ENCODE measurements at places on chromosomes 12 and 14.
A peak's percentile ranks its signal among the peaks of the same experiment; 100 is the strongest.

- H3K4me1 ChIP-seq = peaks cover 4% of the 10 kb centered on the region
- no peak for DNase-seq
- peak overlapping the region; percentile 4 for H3K27ac ChIP-seq
- H3K4me3 ChIP-seq = no peak overlapping the region
- H3K27me3 ChIP-seq = no peaks in the 10 kb centered on the region
- no peaks in the 10 kb centered on the region for H3K36me3 ChIP-seq
Observed at GRCh38 chr14:69719501-69719951, 47.4 kb upstream of the SRSF5 start.

DNA sequence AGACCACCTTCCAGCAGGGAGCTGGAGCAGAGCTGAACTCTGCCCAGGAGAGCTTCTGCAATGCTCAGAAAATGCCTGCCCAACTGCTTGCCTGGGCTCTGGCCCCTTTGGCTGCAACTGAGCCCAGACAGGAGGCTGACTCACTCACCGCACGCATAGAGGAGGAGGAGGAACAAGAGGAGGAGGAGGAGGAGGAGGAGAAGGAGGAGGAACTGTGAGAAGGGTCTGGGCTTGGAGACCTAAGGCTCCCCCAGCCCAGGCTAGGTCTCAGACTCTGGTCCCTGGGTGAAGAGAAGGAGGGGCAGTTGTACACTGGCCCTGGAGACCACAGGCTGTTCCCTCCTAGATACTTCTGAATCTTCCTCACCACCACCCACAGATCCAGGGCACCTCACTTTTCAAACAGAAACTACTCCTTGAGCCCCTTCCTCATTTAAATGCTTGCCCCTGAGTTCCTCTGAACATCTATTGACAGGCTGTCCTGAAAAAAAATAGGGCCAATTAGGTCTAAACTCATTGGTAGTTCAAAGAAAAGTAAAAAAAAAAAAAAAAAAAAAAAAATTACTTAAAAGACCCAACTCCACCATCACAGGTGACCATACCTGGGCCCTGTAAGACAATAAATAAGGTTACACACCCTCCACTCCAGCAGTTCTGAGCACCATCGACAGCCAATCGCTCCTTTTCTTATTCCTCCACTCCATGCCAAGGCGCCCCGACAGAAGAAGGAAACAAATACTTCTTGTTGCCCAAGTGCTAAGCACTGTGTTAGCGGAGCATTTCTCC, 674 bp downstream of the VDR start:
- H3K27ac ChIP-seq = peak overlapping the region; percentile 88
- no peaks in the 10 kb centered on the region for H3K27me3 ChIP-seq
- H3K36me3 ChIP-seq = no peaks in the 10 kb centered on the region
- peak; percentile 82 for DNase-seq

- no peaks in the 10 kb centered on the region for H3K36me3 ChIP-seq
- DNase-seq = no peak
- H3K4me3 ChIP-seq = no peak overlapping the region
Observed at GRCh38 chr14:74508844-74509428, 15.4 kb downstream of the ISCA2 start.

GRCh38 chr12:95736631-95737030, 53.9 kb downstream of the NTN4 start:
- no peak for DNase-seq
- no peaks in the 10 kb centered on the region for H3K27me3 ChIP-seq
- H3K36me3 ChIP-seq = no peaks in the 10 kb centered on the region
- no peak overlapping the region for H3K27ac ChIP-seq

GRCh38 chr14:60164404-60164711, 840 bp downstream of the DHRS7 start:
- H3K36me3 ChIP-seq = no peaks in the 10 kb centered on the region
- H3K4me3 ChIP-seq = peak overlapping the region; percentile 91
- DNase-seq = no peak
- H3K4me1 ChIP-seq = no peaks in the 10 kb centered on the region
- H3K27ac ChIP-seq = peak overlapping the region; percentile 96

GRCh38 chr12:50066402-50066801, 9.0 kb downstream of the ASIC1 start:
- H3K27ac ChIP-seq = no peak overlapping the region
- H3K36me3 ChIP-seq = no peaks in the 10 kb centered on the region
- H3K27me3 ChIP-seq = no peaks in the 10 kb centered on the region
- no peak overlapping the region for H3K4me3 ChIP-seq

- no peak overlapping the region for H3K4me3 ChIP-seq
- DNase-seq = peak; percentile 46
- no peaks in the 10 kb centered on the region for H3K27me3 ChIP-seq
- H3K27ac ChIP-seq = no peak overlapping the region
Observed at GRCh38 chr12:38124247-38125012, 192.1 kb upstream of the ALG10B start.

DNA sequence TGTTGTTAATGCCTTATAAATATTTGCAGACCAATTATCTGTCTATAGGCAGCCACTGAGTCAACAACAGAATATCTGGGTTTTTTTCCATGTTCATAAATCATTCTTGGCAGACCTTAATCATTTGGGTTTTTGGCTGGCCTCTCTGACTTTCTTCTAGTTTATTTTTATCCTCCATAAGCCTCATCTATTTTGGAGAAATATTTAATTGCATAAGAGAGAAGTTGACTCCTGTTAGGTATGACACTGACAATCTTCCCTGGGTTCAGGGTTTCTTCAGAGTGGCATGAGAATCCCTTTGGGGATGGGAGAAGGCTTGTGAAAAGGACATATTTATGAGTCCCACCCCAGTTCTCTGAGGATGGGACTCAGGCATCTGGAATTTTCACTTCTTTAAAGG, 299.8 kb downstream of the NRXN3 start:
- no peak overlapping the region for H3K4me3 ChIP-seq
- no peak overlapping the region for H3K27ac ChIP-seq
- no peaks in the 10 kb centered on the region for H3K27me3 ChIP-seq
- H3K36me3 ChIP-seq = no peaks in the 10 kb centered on the region
- DNase-seq = no peak
- no peaks in the 10 kb centered on the region for H3K4me1 ChIP-seq

GRCh38 chr12:31819427-31819826, 90.6 kb upstream of the AMN1 start:
- no peak overlapping the region for H3K27ac ChIP-seq
- H3K27me3 ChIP-seq = no peaks in the 10 kb centered on the region
- H3K4me3 ChIP-seq = no peak overlapping the region
- no peak for DNase-seq
- H3K4me1 ChIP-seq = no peaks in the 10 kb centered on the region

DNA sequence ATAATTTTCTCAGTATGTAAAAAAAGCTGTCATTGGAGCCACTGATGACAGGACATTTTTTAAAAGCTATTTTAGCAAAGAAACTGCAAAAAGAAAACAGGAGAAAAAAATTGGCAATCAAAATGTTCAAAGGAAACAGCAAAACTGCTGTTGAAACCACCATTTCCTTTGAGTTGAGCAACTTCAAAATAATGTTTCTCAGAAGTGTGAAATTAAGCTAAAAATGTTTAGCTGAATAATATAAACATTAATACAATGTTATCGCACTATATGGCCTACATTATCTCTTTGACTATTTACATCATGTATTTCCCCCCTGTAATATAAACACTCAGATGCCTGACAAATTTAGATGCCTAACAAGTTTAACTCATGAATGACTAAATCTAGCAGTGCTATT, 23.4 kb upstream of the GLIPR1 start:
- H3K4me1 ChIP-seq = no peaks in the 10 kb centered on the region
- H3K36me3 ChIP-seq = no peaks in the 10 kb centered on the region
- no peak overlapping the region for H3K27ac ChIP-seq
- DNase-seq = no peak
- H3K27me3 ChIP-seq = no peaks in the 10 kb centered on the region

GRCh38 chr14:77868552-77869285, 68.8 kb downstream of the ADCK1 start:
- no peak overlapping the region for H3K4me3 ChIP-seq
- H3K27me3 ChIP-seq = no peaks in the 10 kb centered on the region
- no peaks in the 10 kb centered on the region for H3K4me1 ChIP-seq

GRCh38 chr14:25274529-25274928, 224.6 kb upstream of the STXBP6 start:
- no peaks in the 10 kb centered on the region for H3K36me3 ChIP-seq
- no peak overlapping the region for H3K4me3 ChIP-seq
- H3K27me3 ChIP-seq = no peaks in the 10 kb centered on the region
- no peak for DNase-seq
- no peaks in the 10 kb centered on the region for H3K4me1 ChIP-seq

DNA sequence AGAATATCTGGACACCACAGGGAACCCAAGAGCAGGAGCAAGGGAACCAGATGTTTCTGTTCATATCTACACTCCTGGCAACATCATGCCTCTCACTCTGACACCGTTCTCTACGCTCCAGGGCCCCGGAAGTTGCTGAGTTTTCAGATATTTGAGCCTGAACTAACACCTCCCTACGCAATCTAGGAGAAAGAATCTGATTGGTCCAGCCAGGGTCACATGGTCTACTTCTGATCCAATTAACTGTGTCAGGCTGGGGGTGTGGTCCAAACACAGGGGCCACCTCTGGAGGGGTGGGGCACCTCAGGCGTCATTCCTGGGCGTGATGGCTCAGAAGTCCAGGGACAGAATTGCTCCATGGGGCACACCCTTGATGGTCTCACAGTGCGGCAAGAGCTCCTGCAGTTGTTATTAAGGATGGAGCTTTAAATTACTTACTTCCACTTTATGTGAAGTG, 165.5 kb downstream of the PTPN11 start:
- no peak for DNase-seq
- no peak overlapping the region for H3K4me3 ChIP-seq
- H3K36me3 ChIP-seq = no peaks in the 10 kb centered on the region

DNA sequence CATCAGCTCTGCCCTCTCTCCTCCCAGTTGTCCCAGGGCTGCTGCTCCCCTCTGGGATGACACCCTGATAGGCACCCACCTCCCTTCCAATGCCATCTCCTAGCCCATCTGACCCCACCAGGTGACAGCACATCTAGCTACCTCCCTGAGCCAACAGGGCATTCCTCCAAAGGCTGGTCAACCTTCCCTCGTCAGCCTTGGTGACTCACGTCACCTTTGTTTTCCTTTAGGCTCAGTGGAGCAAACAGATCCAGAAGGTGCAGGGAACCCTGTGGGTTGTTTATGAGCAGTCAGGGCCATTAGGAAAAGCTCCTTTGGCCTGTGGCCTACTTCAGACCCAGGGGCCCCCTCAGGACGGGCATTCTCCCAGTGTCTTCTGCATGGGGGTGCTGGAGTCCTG, 32.4 kb downstream of the PIGH start:
- H3K4me3 ChIP-seq = no peak overlapping the region
- H3K27ac ChIP-seq = no peak overlapping the region
- H3K27me3 ChIP-seq = no peaks in the 10 kb centered on the region
- no peaks in the 10 kb centered on the region for H3K36me3 ChIP-seq

- H3K36me3 ChIP-seq = no peaks in the 10 kb centered on the region
- H3K4me3 ChIP-seq = no peak overlapping the region
Observed at GRCh38 chr14:23433457-23433856, 2.0 kb downstream of the MYH7 start.

GRCh38 chr14:103994535-103995184, 52.3 kb upstream of the RD3L start:
- no peak overlapping the region for H3K27ac ChIP-seq
- no peaks in the 10 kb centered on the region for H3K27me3 ChIP-seq
- no peaks in the 10 kb centered on the region for H3K36me3 ChIP-seq
- DNase-seq = no peak
- no peaks in the 10 kb centered on the region for H3K4me1 ChIP-seq

DNA sequence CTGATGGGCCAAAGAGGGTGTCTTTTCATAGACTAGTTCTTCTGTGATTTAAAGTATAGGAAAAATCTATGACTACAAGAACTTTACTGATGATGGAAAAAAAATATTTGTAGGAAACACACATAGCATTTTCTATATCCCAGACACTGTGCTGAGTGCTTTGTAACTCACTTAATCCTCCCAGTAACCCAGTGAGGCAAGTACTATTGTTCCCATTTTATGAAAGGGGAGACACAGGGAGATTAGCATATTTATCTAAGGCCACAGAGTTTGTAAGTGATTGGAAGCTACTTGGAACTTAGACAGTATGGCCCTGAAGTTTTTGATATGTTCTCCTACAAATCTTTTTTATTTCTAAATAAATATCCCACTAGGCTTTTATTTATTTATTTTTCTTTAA, 19.9 kb downstream of the PRPF39 start:
- peaks cover 5% of the 10 kb centered on the region for H3K36me3 ChIP-seq
- H3K4me1 ChIP-seq = no peaks in the 10 kb centered on the region
- H3K27me3 ChIP-seq = no peaks in the 10 kb centered on the region
- no peak for DNase-seq

- no peaks in the 10 kb centered on the region for H3K27me3 ChIP-seq
- H3K27ac ChIP-seq = no peak overlapping the region
- H3K4me3 ChIP-seq = no peak overlapping the region
- peaks cover 4% of the 10 kb centered on the region for H3K4me1 ChIP-seq
Observed at GRCh38 chr14:23612354-23612732, 23.8 kb upstream of the DHRS2 start.

- DNase-seq = no peak
- H3K4me3 ChIP-seq = no peak overlapping the region
- H3K36me3 ChIP-seq = no peaks in the 10 kb centered on the region
Observed at GRCh38 chr12:105671720-105672119, 341.2 kb downstream of the C12orf75 start.

- H3K4me1 ChIP-seq = peaks cover under 1% of the 10 kb centered on the region
- H3K4me3 ChIP-seq = no peak overlapping the region
- DNase-seq = no peak
- H3K27ac ChIP-seq = no peak overlapping the region
Observed at GRCh38 chr12:92155733-92156132, 10.1 kb upstream of the BTG1 start.

DNA sequence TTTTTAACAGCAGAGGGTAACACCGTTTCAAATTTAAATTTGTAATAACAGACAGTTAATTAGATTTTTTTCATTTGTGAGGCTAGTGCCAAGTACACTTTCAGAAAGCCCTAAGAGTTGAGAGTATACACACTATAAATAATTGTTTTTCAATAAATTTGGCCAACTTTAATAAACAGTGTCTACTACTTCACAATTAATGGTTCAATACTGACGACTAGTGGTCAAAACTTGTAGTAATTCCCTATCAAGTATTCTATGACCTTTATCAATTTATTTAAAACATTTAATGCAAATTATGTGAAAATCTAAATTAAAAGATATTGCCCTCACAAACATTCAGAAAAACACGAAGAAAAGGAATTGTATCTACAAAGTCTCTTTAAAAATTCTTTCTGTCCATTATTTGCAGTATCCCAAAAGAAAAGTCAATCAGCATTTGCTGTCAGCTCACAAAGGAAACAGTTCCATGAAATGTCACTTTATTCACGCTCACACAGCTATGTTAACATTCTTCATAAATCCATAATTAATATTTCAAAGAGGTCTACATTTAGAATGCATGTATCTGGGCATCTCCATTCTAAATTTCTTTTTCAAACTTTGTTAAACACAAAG, 91.2 kb downstream of the CEP128 start:
- DNase-seq = no peak
- H3K27me3 ChIP-seq = no peaks in the 10 kb centered on the region
- H3K4me3 ChIP-seq = no peak overlapping the region

- no peak overlapping the region for H3K4me3 ChIP-seq
- H3K27me3 ChIP-seq = no peaks in the 10 kb centered on the region
- peak; percentile 26 for DNase-seq
- no peaks in the 10 kb centered on the region for H3K4me1 ChIP-seq
- H3K27ac ChIP-seq = no peak overlapping the region
Observed at GRCh38 chr12:95763809-95764253, 26.7 kb downstream of the NTN4 start.

All from colonic mucosa (tissue), 4 donors.